ENCODE measurements at places on chromosomes 1 and 21. TPM values are rescaled to one million over a fixed set of nuclear protein-coding genes. Genes with fewer than 3 reads are reported as not detected.

- DNase-seq: no peak
These were observed 101.9 kb downstream of the ZNF644 start for GRCh38 chr1:90919900-90920299.

GRCh38 chr1:176925223-176925622, 239.3 kb downstream of the ASTN1 start:
- DNase-seq: no peak

Gene TMEM59
- 858 TPM for total RNA-seq

Gene KRTAP10-7
- not detected for total RNA-seq

Gene ARHGAP29
- 4.1 TPM for total RNA-seq

GRCh38 chr1:86389307-86389706, 6.8 kb downstream of the ODF2L start:
- no peak for DNase-seq

- no peak for DNase-seq
These were observed 114.3 kb upstream of the ZNF678 start for GRCh38 chr1:227449051-227449450.

GRCh38 chr1:213925531-213926182, 62.1 kb upstream of the PROX1 start:
- DNase-seq: no peak

Gene GSTM3
- total RNA-seq: 34.1 TPM

DNA sequence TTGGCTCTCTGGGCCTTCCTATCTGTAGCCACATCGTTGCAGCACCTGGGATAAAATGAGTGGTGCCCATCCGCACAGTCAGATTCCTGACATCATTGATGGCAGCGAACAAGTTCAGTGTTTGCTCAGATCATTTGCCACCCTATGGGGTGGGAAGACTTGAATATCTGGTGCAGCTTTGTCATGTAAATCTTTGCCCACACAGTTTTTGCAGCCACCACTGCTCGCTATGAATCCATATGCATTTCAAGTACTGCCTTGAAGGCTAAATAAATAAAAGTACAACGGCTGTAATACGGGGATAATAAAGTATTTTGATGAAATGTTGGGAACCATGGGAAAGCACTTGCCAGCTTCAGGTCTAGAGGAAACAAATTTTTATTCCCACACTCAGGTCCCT, 56.3 kb upstream of the COA6 start:
- no peak for DNase-seq

Gene S100A1
- total RNA-seq: 3.7 TPM

DNA sequence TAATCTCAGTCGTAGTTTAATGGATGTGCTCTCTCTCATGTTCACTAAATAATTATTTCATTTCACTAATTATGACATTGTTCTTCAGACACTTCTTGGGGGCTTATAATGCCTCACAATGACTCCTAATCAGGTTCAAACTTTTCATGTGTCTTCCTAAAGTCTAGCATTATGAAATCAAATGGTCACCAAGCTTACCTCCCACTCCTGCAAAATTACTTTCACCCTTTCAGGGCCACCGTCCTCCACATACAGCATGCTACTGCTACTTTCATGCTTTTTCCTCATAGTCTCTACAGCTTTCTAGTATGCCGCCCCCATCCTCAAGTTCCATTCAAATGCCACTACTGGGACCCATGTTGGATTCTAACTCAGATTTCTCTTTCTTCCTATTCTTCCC, 59.8 kb upstream of the C1orf53 start:
- DNase-seq: no peak

- no peak for DNase-seq
These were observed 66.8 kb upstream of the JUN start for GRCh38 chr1:58850636-58851035.

DNA sequence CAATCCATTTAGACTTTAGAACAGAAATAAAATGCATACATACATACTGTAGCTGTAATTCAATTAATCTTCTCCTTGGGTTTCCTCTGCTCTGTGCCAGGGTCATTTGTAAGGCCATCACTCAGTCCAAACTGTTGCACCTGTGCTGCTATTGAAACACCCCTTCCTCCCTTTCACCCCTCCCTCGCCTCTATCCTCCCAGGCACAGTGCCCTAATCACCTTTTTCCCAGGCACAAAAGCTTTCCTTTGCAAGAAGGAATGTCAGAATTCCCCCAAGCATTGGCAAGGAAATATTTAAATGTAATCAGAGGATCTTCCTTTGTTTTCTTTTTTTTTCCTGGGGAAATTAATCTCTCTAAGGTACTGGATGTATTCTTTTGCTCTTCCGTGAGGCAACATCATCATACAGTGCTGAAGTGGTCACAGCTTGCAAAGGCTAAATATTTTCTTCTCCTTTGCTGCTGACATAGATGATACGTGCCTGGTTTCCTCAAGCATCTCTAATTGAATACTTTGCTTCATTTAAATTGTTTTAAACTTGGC, 339.3 kb upstream of the NR5A2 start:
- no peak for DNase-seq

- DNase-seq: peak; percentile 82
These were observed 9.0 kb upstream of the FAM131C start for GRCh38 chr1:16082283-16083038.

Gene HJV
- 0.27 TPM for total RNA-seq

GRCh38 chr1:7378346-7379130, 392.6 kb upstream of the VAMP3 start:
- DNase-seq: no peak

DNA sequence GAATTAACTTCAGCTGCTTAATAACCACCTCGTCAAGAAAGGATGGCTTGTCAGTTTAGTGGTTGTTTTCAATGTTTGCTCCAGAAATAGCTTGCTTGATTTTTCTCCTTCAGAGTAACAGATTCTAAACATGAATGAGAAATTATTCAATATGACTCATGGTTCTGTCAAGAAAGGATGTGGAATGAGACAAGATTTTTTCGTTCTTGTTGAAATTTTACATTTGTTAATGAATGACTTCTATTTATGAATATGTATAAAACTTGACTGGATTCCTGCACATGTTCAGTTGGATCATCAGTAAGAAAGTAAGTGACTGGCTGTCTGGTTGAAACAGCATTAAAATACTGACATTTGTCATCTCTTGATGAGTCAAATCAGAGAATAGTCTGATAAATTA, 38.3 kb downstream of the IFI44 start:
- no peak for DNase-seq

DNA sequence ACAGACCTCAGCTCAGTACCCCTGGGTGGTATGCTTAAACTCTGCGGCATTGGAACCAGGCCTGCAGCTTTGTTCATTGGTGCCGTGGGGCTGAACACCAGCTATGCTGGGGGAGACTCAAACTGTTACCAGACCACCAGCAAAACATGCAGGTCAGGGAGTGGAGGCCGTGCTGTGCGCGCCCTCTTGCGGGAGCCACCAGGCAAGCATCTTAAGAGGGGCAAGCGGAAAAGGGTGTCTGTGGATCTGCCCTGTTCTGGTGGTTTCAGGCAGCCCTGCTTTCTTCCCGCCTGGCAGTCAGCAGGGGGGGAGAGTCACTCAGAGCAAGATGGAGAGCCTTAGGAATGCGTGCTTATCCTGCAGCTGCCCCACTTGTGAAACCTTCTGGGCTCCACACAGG, 276.9 kb upstream of the ZRANB2 start:
- no peak for DNase-seq

DNA sequence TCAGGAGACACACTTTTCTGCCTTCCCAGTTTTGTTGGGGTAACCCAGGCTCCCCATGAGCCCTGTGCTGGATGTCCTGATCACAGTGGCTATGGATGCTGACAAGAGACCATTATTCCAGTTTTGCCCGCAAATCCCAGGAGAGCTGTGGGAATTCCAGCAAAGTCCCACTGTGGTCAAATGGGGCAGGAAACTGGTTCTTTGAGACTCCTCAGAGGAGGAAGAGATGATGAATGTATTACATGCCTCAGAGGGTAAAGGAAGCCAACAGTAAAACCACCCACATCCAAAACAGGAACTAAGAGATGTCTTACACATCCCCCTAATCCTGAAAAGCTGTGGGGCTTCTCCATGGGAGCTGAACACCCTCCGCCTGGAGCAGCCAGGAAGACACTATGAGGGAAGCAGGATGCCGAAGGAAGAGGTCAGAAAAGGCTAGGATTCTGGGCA, 12.8 kb upstream of the MPZL1 start:
- no peak for DNase-seq

- DNase-seq: no peak
These were observed 1.1 kb downstream of the CLCN6 start for GRCh38 chr1:11807133-11807532.

GRCh38 chr1:41418857-41419583, 57.8 kb downstream of the FOXO6 start:
- peak; percentile 79 for DNase-seq

GRCh38 chr1:111769517-111770146, 13.9 kb downstream of the DDX20 start:
- peak; percentile 26 for DNase-seq

DNA sequence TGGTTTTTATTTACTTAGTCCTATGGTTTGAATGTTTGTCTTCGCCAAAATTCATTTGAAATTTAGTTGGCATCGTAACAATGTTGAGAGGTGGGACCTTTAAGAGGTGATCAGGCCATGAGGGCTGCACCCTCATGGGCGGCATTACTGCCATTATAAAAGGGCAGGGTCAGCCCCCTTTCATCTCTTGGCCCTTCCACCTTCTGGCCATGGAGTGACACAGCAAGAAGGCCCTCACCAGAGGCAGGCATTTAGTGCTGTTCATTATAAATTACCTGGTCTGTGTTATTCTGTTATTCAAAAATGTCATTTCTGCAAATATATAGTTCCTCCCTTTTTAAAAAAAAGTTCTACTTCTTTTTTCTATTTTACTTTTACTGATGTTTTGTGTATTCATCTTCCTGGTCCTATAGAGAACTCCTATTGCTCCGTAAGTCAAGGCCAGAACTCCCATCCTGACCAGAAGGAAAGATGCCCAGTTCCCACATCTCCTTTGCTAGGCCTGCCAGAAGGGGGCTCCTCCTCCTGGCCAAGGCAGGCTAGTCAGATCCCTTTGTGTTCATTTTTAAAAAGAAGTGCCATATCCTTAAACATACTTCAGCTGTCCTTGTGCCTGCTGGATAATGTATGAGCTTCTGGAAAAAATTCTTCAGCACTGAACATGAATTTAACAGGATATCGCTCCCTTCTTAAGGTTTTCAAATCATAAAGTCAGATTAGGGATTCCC, 10.0 kb upstream of the LBR start:
- peak; percentile 31 for DNase-seq

- DNase-seq: no peak
These were observed 19.2 kb upstream of the XPR1 start for GRCh38 chr1:180612632-180613031.

GRCh38 chr21:38574895-38575575, 76.8 kb upstream of the ERG start:
- DNase-seq: no peak

Data from transverse colon (tissue), 4 donors.